ENCODE measurements at places on chromosomes 4 and X. TPM values are rescaled to one million over a fixed set of nuclear protein-coding genes. Genes with fewer than 3 reads are reported as not detected.

Gene SSX4B
- total RNA-seq, result not detected

Gene DTHD1
- not detected for total RNA-seq

Gene NOX1
- total RNA-seq, result 0.08 TPM

Gene THOC2
- total RNA-seq, result 54.2 TPM

Gene MUC7
- total RNA-seq, result not detected

Gene ZNF81
- total RNA-seq, result 4.9 TPM

Gene SPINK2
- not detected for total RNA-seq

Gene MAGEB3
- total RNA-seq, result not detected

Gene APOOL
- 8.6 TPM for total RNA-seq
